ENCODE measurements at places on chromosomes 3 and 15.

DNA sequence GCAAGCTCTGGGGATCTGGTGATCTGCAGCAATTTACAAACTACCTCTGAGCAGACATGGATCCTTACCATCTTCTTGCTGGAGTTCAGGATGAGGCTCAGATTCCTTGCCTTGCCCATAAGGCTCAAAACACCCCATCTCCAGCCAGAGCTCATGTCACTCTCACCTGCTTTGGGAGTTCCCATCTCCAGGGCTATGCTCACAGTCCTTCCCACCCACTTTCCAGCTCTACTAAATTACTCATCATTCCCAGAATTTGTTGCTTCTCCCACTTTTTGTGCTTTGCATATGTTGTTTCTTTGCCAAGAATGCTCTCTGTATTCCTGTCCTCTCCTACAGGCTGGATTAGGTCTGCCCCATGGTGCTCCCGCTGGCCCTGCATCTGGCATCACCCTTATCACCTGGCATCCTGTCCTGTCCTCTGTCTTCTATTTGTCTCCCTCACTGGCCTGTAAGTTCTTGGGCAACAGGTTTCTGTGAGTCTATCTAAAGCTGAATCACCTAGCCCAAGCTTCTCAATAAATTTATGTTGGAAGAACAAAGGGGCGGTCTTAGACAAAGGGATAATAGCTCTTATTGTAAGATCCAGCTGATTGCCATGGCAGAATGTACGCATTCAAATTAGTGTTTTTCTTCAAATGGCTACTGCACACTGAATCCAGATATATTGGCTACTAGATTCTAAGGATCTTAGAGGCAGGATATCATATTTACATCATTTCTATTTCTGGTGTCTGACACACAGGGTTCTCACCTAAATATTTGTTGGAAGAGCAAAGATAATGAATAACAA, 179.2 kb downstream of the CLSTN2 start:
- no peak for DNase-seq

DNA sequence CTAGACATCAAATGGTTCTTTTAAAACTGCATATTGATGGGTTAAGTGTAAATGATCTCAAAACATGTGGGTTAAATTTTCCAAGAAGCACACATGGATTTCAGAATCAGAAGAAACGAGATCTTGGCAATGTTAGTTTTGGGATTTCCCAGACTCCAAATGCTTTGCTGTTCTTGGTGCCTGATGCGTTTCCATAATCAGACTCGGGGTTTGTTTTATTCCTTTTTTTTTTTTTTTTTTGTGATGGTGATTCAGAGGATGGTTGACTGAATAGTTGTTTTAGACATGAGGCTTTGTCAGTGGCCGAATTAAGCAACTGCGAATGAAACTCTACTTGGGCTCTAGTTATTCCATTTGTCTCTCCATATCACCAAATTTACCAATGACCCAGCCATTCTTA, 52.2 kb upstream of the FAM98B start:
- DNase-seq = no peak

DNA sequence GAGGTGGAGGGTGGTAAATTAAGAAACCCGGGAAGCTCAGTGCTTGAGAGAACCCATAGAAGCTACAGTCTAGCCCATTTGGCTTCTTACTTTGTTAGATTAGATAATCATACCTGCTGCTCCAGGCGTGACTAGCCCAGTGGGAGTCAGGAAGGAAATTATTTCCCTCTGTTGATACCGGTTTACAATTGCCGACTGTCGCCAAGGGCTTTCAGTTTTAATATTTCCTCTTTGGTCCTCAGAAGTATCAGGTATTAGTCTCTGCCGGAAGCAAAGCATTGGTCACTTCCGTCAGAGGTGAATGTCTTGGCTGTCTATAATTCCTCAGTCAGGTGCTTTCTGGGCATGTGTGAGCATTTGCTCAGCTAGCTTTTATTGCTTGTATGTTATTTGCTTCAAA, 75.2 kb downstream of the LPP start:
- DNase-seq = no peak

DNA sequence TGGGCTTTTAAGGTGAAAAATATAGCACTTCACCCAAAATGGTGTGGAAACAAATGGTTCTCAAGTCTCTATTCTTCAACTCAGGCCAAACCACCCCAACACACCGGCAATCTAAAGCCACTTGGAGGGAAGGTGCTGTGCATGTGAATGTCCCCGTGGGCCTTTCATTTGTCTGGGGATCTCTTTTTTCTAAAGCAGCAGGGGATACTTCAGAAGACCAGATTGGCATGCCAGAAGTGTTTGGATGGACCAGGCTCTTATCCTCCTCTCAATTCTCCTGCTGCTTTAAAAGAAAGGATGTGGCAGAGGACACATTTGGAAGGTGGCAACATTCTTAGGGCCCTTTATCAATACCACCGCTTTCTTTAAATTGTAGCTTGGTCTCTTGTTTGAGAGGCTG, 193.1 kb downstream of the MEIS2 start:
- DNase-seq = no peak

DNA sequence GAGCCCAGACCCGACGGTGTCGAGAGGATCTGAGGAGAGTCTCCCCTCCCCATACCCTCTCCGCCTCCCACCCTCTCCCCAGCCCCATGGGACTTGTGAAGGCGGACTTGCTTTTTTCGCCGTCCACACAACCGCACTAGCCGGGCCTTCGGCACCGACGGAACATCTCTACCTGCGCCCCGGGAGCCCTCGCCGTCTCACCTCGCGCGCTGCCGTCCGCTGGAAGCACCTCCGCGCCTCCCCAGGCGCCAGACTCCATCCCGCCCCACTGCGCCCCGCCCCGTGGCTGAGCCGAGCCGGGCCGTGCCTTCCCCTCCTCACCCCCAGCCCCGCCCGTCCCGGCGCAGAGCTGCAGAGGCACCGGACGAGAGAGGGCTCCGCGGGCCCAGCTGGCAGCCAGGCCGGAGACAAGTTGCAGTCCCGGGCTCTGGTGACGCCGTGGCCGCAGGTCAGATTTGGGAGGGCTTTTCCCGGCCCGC, at the start of the genes DUOX1 and DUOXA1:
Gene DUOX1, plus strand, starts transcription at position 344 of the 479 bp plus-strand sequence. CDS start 1,973 bp downstream, outside the sequence.
Gene DUOXA1, minus strand, starts transcription at position 229 of the 479 bp plus-strand sequence. CDS start 6,865 bp downstream, outside the sequence.
- peak; percentile 65 for DNase-seq

GRCh38 chr3:66261355-66261754, 40.6 kb downstream of the SLC25A26 start:
- DNase-seq = no peak

DNA sequence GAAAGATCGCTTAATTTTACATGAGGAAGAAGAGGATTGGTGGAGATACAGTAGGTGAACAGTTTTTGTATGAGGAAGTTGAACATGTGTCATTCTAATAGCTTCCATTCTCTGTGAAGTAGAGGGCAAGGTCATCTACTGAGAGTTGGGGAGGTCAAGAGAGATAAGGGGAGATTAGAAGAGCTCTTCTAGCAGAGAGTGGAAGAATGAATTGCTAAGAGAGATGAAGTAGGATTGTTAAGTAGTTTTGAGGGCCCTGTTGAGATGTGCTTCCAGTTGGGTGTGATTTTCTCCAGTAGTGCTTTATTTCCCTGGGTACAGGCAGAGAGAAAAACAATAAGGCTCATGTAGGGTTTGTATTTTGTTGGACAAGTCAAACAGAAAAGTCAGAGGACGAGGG, 5.2 kb downstream of the OPA1 start:
- no peak for DNase-seq

DNA sequence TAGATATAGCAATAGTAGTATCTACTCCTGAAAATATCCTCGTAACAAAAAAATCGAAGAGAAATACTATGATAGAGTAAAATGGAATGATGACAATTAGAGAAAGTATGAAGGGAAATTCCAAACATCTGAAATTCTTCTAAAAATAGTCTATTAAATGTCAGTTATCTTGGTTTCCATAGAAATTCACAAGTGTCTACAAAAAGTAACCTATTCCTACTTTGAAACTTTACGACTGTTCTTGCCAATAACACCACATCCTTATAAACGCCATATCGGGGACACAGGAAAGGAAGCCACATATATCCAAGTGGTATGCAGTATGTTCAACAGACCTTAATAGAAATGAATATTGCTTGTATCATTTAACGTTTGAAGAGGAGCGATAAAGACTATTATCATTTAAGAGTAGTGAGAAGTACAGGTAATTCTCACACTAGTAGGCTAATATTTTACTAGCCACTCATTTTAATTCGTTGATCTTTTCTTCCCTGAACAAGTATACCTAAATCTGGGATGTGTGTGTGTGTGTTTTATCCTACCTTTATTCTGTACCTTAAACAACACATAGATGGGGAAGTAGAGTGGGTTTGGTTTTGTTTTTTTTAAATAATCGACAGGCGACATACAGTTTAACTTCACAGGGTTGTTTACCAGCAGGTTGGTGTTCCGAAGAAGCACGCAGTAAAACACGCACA, 1.2 kb downstream of the GPR176 start:
- DNase-seq = no peak

- no peak for DNase-seq
Measured at GRCh38 chr15:89149501-89150101, 61.3 kb downstream of the ABHD2 start.
